ENCODE measurements at places on chromosomes 6 and 20. TPM values are rescaled to one million over a fixed set of nuclear protein-coding genes. Genes with fewer than 3 reads are reported as not detected.

Gene FOXF2
- not detected for total RNA-seq

Gene ZBTB12
- 11.0 TPM for total RNA-seq

Gene OR2J3
- total RNA-seq: not detected

Gene MLN
- not detected for total RNA-seq

Gene POU3F2
- not detected for total RNA-seq

Gene CASS4
- 6.7 TPM for total RNA-seq

Gene IMPG1
- total RNA-seq: 0.14 TPM

DNA sequence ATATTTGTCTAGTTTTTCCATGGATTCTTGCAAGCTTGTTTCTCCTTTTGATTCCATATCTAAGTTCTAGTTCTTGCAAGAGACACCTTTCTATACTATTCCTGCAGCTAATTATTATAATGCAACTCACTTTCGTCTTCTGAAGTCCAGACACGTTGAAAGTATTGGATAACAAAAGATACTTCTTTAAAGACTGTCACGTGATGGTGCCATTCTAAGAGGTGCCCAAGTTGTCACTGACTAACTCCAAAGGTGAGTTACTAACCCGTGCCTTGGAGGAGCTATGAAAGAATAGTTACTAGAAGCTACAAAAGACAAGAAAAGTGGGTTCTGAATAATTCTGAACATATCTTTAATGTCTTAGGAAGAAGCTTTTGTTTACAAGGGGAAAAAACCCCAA lies 322.6 kb downstream of the HDGFL1 start:
- no peaks in the 10 kb centered on the region for H3K27me3 ChIP-seq
- H3K4me3 ChIP-seq: no peak overlapping the region
- no peaks in the 10 kb centered on the region for H3K4me1 ChIP-seq
- no peak for DNase-seq
- no peaks in the 10 kb centered on the region for H3K36me3 ChIP-seq

GRCh38 chr6:169816975-169817374 lies 65.6 kb downstream of the ERMARD start:
- no peaks in the 10 kb centered on the region for H3K27me3 ChIP-seq
- H3K4me3 ChIP-seq: no peak overlapping the region
- H3K4me1 ChIP-seq: no peaks in the 10 kb centered on the region
- H3K36me3 ChIP-seq: no peaks in the 10 kb centered on the region

DNA sequence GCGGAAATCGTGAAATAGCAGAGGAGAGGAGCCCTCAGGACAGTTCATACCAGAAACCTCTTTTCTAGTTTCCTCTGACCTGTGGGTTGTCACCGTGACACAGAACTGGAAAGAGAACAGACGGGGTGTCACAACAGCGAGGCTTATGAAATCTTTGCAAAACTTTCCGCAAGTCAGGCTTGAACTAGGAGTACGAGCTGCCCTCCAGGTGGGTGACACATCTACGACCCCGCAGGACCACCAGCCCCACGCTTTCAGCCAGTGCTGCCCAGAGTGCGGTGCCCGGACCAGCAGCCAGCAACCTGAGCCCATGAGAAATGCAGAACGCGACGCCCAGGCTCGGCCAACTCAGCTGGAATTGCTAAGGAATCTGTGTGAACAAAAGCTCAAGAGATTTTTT lies 30.8 kb downstream of the WRNIP1 start:
- H3K27me3 ChIP-seq: no peaks in the 10 kb centered on the region
- no peak overlapping the region for H3K4me3 ChIP-seq
- no peaks in the 10 kb centered on the region for H3K36me3 ChIP-seq
- DNase-seq: no peak
- no peaks in the 10 kb centered on the region for H3K4me1 ChIP-seq
- no peak overlapping the region for H3K27ac ChIP-seq

- no peaks in the 10 kb centered on the region for H3K36me3 ChIP-seq
- no peak overlapping the region for H3K4me3 ChIP-seq
- no peak for DNase-seq
- no peaks in the 10 kb centered on the region for H3K27me3 ChIP-seq
- H3K27ac ChIP-seq: no peak overlapping the region
- H3K4me1 ChIP-seq: no peaks in the 10 kb centered on the region
These were observed 6.0 kb upstream of the TULP1 start for GRCh38 chr6:35518566-35519312.

DNA sequence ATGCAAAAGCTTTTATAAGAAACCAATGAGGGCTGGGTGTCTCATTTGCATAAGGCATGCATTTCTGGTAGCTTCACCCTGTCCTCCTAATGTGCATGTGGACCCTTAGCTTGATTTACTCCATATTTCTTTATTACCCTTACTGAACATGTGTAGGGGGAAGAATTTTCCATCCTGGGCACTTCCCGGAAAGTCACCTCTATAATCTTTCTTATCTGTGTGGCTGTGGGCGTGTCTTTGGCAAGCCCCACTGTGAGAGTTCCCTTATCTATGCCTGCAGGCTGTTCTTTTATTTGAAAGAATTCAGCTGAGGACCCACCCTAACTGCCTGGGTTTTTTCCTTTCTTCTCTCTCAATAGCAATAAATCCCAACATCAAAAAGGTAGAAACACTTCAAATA lies 627.8 kb downstream of the DOK5 start:
- no peaks in the 10 kb centered on the region for H3K27me3 ChIP-seq
- no peak overlapping the region for H3K4me3 ChIP-seq
- no peak for DNase-seq
- H3K27ac ChIP-seq: no peak overlapping the region

DNA sequence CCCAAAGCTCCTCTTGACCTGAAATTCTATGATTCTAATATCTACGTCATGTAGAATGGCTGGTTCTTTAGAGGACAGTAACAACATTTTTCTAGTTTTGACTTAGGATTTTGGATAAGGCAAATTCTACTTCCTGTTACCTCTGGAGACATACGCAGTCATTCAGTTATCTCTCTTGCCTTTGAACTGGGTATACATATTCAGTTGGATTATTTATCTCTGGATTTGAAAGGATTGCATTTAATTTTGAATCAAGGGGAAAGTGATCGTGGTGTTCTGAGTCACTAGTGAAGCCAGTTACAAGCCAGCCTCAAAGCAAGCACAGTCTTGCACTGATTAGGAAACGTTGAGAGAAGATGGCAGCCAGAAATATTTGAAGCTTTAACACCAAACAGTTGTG lies 35.3 kb upstream of the BCAS1 start:
- no peaks in the 10 kb centered on the region for H3K27me3 ChIP-seq
- no peaks in the 10 kb centered on the region for H3K4me1 ChIP-seq
- no peak overlapping the region for H3K4me3 ChIP-seq
- H3K27ac ChIP-seq: no peak overlapping the region
- DNase-seq: no peak

- no peaks in the 10 kb centered on the region for H3K36me3 ChIP-seq
- DNase-seq: no peak
- H3K4me1 ChIP-seq: no peaks in the 10 kb centered on the region
- H3K27ac ChIP-seq: no peak overlapping the region
These were observed 9.2 kb downstream of the ENPP3 start for GRCh38 chr6:131646249-131646670.

GRCh38 chr20:11204926-11205768 lies 531.3 kb upstream of the JAG1 start:
- no peaks in the 10 kb centered on the region for H3K36me3 ChIP-seq
- no peaks in the 10 kb centered on the region for H3K4me1 ChIP-seq
- H3K27ac ChIP-seq: no peak overlapping the region
- DNase-seq: peak; percentile 29

DNA sequence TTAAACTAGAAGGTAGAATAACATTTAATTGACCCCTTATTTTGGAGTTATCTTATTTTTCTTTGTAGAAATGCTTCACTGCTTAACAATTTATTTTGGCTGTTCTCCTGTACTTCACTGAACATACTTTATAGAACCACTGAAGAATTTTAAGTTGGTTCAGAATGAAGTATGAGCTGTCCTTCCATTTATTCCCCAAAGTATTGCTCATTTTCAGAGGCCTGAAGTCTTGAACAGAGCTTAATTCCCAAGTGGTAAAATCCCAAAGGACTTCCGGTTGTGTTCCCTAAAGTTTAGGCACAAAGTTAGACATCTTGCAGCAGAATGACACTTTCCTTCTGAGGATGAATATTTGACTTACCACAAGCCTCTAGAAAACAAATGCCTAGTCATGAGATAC lies 233.3 kb downstream of the TINAG start:
- H3K27me3 ChIP-seq: no peaks in the 10 kb centered on the region
- DNase-seq: no peak
- no peaks in the 10 kb centered on the region for H3K4me1 ChIP-seq
- no peak overlapping the region for H3K27ac ChIP-seq
- no peaks in the 10 kb centered on the region for H3K36me3 ChIP-seq

GRCh38 chr6:129486327-129486726 lies 223.7 kb downstream of the ARHGAP18 start:
- no peaks in the 10 kb centered on the region for H3K4me1 ChIP-seq
- no peak overlapping the region for H3K4me3 ChIP-seq
- H3K36me3 ChIP-seq: peaks cover 5% of the 10 kb centered on the region
- no peak overlapping the region for H3K27ac ChIP-seq

DNA sequence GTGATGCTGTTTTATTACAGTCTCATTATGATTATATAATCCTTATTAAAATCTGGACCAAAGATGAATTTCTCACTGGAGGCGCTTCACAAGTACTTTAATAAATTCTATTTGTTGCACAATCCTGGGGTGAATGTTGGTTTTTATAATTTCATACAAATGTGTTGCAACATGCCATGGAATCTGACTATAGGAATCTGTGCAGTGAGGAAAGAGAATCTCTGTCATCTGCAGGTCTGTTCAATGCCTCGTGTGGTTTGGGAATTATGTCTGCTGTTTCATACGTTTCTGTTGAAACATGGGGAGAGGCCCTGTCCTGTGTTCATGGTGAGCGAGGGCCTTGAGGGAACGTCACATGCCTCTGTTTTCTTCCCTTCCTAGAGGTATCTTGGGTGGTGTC lies 277.3 kb downstream of the CDH4 start:
- H3K27ac ChIP-seq: no peak overlapping the region
- no peak overlapping the region for H3K4me3 ChIP-seq
- H3K36me3 ChIP-seq: no peaks in the 10 kb centered on the region

DNA sequence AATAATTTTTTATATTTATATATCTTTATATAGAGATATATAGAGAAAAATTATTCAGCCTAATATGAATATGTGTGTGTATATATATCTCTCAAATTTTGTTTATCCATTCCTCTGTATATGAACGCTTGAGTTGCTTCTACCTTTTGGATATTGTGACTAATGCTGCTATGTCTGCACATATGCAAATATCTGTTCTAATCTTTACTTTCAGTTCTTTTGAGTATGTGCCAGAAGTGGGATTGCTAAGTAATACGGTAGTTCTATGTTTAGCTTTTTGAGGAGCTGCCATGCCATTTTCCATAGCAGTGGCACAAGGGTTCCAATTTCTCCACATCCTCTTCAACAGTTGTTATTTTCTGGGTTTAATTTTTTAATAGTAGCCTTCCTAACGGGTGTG lies 72.8 kb upstream of the CEP85L start:
- H3K36me3 ChIP-seq: no peaks in the 10 kb centered on the region
- no peak overlapping the region for H3K27ac ChIP-seq
- no peaks in the 10 kb centered on the region for H3K27me3 ChIP-seq
- no peak for DNase-seq

GRCh38 chr6:15375638-15376290 lies 129.9 kb downstream of the JARID2 start:
- H3K4me3 ChIP-seq: no peak overlapping the region
- H3K27me3 ChIP-seq: no peaks in the 10 kb centered on the region
- H3K27ac ChIP-seq: no peak overlapping the region
- DNase-seq: no peak
- no peaks in the 10 kb centered on the region for H3K4me1 ChIP-seq

- H3K4me3 ChIP-seq: no peak overlapping the region
- no peaks in the 10 kb centered on the region for H3K36me3 ChIP-seq
- DNase-seq: no peak
- no peaks in the 10 kb centered on the region for H3K27me3 ChIP-seq
These were observed 48.3 kb upstream of the RIN2 start for GRCh38 chr20:19709635-19710335.

- H3K27ac ChIP-seq: peak overlapping the region; percentile 91
- no peaks in the 10 kb centered on the region for H3K36me3 ChIP-seq
- no peaks in the 10 kb centered on the region for H3K27me3 ChIP-seq
- H3K4me3 ChIP-seq: peak overlapping the region; percentile 60
- DNase-seq: peak; percentile 40
- H3K4me1 ChIP-seq: peaks cover 9% of the 10 kb centered on the region
These were observed 504 bp downstream of the B4GALT5 start for GRCh38 chr20:49712996-49713752.

- no peaks in the 10 kb centered on the region for H3K4me1 ChIP-seq
- no peak for DNase-seq
- H3K27ac ChIP-seq: no peak overlapping the region
- no peaks in the 10 kb centered on the region for H3K36me3 ChIP-seq
These were observed 718.4 kb upstream of the CHD6 start for GRCh38 chr20:42336576-42336975.

DNA sequence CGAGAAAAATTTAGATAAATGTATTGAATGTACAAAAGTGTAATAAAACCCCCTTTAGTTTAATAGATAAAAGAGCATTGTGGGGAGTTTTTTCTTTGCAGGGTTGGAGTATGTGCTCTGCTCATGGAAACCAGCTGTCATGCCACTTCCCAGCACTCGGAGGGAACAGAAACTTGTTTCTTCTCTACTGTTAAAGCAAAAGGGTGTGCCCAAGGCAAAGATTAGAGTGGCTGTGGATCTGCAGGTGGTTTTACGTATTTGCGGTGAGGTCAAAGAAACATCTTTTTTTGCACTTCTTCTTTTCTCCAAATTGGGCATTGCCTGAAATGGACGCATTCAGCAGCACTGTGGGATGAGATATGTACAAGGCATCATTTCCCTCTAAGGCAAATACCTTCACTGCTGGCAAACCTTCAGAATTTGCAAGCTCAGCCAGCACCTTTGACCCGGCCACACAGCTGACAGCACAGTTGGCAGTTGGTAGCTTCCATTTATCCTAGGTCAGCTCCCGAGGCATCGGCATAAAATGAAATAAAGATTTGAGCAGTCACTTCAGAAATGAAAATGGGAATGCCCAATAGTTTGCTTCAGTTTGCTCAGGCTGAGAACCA lies 178.4 kb upstream of the EYA4 start:
- no peak for DNase-seq
- H3K27ac ChIP-seq: no peak overlapping the region
- H3K36me3 ChIP-seq: no peaks in the 10 kb centered on the region
- no peaks in the 10 kb centered on the region for H3K27me3 ChIP-seq
- H3K4me3 ChIP-seq: no peak overlapping the region
- no peaks in the 10 kb centered on the region for H3K4me1 ChIP-seq

DNA sequence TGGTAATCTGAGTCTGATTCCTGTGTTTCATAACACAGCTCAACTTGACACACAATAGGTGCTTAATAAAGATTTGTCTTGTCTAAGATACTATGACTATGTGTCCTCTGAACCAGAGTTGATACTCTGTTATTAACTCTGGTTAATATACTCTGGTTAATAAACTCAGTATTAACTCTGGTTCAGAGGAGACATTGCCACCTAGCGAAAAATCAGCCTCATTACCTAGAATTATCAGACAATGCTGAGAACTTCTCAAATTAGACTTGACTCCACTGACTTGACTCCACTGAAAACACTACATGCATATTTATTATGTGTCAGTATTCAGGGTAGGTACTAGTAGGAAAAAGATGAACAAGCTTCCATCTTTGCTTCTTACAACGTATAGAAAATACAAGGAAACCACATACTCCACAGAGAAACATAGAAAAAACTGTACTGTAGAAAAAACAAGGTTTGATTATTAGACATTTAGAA lies 73.9 kb downstream of the AHI1 start:
- H3K4me1 ChIP-seq: no peaks in the 10 kb centered on the region
- no peak overlapping the region for H3K27ac ChIP-seq
- DNase-seq: no peak
- no peaks in the 10 kb centered on the region for H3K36me3 ChIP-seq
- H3K4me3 ChIP-seq: no peak overlapping the region

GRCh38 chr20:37265152-37265551 lies 3.5 kb upstream of the GHRH start:
- no peak overlapping the region for H3K27ac ChIP-seq
- no peak overlapping the region for H3K4me3 ChIP-seq
- no peak for DNase-seq
- H3K4me1 ChIP-seq: no peaks in the 10 kb centered on the region
